ENCODE measurements at places on chromosomes 6 and 20. TPM values are rescaled to one million over a fixed set of nuclear protein-coding genes. Genes with fewer than 3 reads are reported as not detected.

DNA sequence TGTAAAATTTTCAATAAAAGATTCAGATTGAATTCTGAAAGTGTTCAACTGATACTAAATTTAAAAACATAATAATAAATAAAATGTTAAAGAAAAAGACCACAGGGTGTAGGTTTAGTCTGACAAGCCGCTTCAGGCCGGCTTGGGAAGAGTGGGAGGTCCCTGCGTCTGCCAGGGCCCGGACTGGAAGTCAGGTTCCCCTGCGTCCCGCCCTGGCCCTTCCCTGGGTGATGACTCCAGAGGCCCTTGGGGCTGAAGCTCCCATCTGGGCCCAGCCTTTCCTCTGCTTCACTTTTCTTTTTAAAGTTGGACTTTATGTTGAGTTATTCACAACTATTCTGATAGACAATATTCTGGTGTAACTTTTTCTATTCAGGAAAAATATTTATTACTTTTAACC, 93.3 kb downstream of the SMOC2 start:
- no peak for DNase-seq

- DNase-seq: no peak
These were observed 368.7 kb downstream of the HAO1 start for GRCh38 chr20:7571521-7572055.

- DNase-seq: no peak
These were observed 4.4 kb upstream of the PLCB1 start for GRCh38 chr20:8127553-8128255.

GRCh38 chr20:43492101-43492500, 15.4 kb upstream of the L3MBTL1 start:
- no peak for DNase-seq

DNA sequence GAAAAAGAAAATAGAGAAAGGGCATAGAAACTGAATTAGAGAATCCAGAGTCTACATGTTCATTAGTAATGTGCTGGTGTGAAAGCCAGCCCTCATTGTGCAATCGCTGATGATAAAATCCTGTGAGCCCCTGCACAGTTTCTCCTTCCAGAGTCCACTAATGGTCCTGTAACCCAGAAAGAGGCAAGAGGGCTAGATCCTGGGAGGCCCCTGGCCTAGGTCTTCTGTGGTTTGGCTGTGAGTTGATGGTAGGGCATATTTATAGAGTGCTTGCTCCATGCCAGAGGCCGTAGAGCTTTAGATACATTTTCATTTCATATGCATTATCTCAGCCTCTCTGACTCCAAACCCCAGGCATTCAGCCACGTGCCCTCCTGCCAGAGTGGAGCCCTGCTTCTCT, 94.9 kb upstream of the MTHFD1L start:
- no peak for DNase-seq

GRCh38 chr6:163427498-163428254, 13.2 kb downstream of the QKI start:
- no peak for DNase-seq

- DNase-seq: no peak
These were observed 134.3 kb downstream of the SLC23A2 start for GRCh38 chr20:4867051-4867450.

GRCh38 chr6:159819932-159820640, 20.0 kb downstream of the PNLDC1 start:
- no peak for DNase-seq

Gene NKX2-2
- polyA plus RNA-seq: not detected

Gene EYA4
- polyA plus RNA-seq: 16.3 TPM

Gene PRICKLE4
- polyA plus RNA-seq: 6.0 TPM

- DNase-seq: no peak
These were observed 24.8 kb upstream of the MYT1 start for GRCh38 chr20:64139199-64140060.

DNA sequence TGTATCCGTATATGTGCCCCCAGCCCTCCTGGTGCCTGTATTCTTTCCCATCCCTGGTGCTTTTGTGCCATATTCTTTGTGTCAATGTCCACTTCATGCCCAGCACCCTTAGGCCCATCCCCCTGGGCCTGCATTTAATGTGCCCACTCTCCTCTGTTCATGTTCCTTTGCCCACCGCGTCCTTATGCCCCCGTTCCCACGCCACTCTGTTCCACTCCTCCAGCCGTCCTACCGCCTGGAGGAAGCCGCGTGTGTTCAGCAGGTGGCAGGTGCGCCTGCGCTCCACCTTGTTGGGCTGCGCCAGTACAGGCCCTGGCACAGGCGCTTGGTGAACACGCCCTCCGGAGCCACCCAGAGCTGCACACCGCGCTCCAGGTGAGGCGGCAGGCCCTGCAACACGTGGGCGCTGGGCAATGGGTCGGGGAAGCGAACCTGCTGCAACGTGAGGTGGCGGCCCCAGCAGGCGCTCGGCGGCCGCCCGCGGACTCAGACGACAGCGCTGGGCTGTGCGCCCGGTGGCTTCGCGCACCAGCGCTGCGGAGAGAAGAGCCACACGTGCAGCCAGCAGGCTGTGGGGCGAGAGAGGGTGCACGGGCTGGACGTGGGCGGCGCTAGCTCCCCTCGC, 4.0 kb upstream of the FOXS1 start:
- DNase-seq: no peak

DNA sequence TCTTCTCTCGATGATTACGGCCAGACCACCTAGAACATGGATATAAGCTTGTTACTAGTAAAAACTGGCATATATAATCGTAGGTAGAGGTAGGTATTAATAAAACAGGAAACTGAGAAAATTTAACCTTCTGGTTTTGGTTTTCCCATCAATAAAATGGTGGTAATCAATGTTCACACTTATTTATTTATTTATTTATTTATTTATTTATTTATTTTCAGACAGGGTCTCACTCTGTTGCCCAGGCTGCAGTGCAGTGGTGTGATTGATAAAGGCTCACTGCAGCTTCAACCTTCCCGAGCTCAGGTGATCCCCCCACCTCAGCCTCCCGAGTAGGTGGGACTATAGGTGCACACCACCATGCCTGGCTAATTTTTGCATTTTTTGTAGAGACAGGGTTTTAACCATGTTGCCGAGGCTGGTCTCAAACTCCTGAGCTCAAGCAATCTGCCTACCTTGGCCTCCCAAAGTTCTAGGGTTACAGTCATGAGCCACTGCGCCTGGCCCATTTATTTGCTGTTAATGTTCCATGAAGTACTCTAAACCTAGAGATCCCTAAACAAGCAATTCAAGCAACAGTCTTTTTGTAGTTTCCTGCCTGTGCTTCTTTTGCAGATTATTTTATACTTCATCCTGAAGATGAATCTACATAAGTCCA, 11.5 kb downstream of the TOMM6 start:
- peak; percentile 36 for DNase-seq

- DNase-seq: no peak
These were observed 55.6 kb downstream of the RRBP1 start for GRCh38 chr20:17626217-17627007.

Gene NHLRC1
- polyA plus RNA-seq: 1.6 TPM

Gene MATN4
- 0.21 TPM for polyA plus RNA-seq

Gene COL19A1
- polyA plus RNA-seq: 2.4 TPM

DNA sequence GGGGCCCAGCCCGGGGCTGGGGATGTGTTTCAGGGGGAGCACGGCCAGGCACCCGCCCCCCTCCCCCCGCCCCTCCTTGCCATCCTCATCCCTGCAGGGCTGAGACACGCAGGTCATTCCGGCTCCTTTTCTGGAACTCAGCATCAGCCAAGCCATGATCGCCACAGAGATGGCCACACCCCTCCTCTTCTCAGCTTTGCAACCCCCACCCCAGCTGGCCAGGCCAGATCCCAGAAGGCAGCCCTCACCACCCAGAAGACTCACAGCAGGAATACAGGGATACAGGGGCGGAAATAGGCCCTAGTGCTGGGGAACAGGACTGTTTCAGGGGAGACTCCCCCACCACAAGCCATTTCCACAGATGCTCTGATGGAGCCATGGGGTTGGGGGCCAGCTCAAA, 33.5 kb downstream of the YTHDF1 start:
- DNase-seq: no peak

GRCh38 chr6:16028966-16029365, 99.9 kb upstream of the MYLIP start:
- DNase-seq: no peak

DNA sequence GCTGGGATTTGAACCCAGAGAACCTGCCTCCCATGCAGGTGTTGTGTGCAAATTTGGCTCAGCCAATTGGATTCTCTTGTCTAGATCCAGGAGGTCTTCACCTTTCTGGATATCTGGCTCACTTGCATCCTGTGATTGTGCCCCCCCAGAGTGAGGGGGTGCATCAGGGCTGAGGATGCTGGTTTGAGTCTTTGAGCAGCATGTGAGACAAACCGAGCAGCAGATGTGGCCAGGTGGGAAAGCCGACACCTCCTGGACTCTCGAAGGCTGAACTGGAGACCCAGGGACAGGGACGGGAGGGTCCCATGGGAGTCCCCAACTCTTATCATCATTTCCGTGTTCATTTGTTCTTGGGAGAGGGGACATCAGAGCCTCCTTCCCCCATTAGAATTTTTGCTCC, 30.6 kb upstream of the SULF2 start:
- DNase-seq: no peak

- no peak for DNase-seq
These were observed 7.8 kb upstream of the RUNX2 start for GRCh38 chr6:45320349-45320748.

- DNase-seq: no peak
These were observed 329.8 kb upstream of the SOX4 start for GRCh38 chr6:21263531-21264287.

DNA sequence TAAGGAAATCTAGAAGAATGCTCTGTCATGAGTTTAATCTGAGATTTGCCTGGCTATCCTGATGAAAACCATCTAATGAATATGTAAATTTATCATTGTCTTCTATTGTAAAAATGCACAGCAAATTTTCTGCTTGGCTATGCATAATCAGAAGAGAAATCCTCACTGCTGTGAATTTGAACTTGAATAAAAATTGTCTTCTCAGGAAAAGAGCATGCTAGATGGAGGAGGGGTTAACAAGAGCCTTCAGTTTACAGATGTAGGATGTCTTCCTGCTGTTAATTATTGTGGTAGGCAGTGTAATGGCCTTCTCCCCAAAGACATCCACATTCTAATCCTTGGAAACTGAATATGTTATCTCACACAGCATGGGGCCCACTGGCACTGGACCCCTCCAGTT, 45.8 kb downstream of the ANKEF1 start:
- DNase-seq: no peak

- no peak for DNase-seq
These were observed 39.1 kb downstream of the EPB41L2 start for GRCh38 chr6:131023834-131024504.

DNA sequence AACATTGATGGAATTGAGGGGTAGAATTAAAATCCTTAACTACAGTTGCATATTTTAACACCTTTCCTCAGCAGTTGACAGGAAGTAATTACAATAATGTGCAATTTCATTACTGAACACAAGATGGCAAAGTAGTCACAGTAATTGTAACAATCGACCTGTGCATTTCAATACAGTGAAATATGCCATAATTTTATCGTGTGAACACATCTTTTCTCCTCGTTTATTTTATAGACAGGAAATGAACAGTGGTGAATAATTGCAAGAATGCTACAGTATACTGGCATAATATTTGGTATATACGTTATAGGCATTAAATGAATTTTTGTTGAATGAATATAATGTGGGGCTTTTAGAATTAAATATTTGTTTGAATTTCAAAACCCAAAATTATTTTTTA, 25.0 kb downstream of the CYB5R4 start:
- peak; percentile 40 for DNase-seq

Gene BPIFB6
- not detected for polyA plus RNA-seq

Gene SYTL3
- 5.4 TPM for polyA plus RNA-seq

DNA sequence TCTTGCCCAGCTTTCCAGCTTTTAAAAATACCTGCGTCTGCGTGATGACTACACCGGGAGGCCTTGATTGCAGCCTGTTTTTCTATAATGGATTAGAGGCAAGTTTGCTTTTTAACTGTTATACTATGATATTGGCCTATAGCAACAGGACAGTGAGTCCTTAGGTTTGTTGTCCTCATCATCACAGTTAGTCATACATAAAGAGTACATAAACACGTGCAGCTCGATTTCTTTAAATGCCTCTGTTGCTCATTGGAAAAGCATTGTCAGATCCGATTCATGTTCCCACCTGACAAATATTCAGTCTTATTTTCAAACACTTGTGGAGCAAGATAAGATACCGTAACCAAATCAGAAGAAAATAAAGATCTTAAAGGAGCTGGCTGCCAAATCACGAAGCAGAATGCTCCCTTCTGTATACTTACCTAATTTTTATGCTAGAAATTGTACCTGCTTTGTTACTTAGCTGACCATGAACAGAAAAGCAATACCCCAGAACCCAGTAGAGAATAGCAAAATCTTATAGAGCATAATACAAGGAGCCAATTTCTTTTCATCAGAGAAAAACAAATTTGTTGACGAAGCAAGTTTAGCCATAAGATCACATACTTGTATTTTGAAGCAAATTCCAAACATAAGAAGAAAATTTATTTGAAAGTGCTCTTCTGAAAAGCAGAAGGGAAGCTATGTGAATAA, 100.4 kb downstream of the TMEM200A start:
- no peak for DNase-seq

- no peak for DNase-seq
These were observed 64.9 kb upstream of the RREB1 start for GRCh38 chr6:7042654-7043545.

DNA sequence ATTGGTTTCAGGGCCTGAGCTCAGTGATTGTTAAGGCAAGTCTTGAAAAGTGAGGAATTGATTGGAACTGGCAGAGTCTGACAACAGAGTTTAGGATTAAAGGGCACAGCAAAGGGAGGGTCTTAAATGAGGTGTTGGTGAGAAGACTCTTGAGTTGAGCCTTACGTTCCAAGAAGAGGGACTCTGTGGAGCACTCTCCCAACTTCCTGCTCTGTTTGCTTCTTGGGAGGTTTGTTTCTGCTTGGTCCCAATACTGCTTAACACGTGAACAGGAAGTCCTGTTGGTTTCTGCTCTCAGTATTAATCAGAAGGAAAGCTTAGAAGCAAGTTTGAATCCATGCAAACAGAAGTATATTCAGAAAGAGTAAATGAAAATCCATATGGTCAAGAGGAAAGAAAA, 15.6 kb upstream of the SYNDIG1 start:
- no peak for DNase-seq

Measured in renal pelvis (tissue), 12 donors.